COR-L47 (cell line): ENCODE measurements at places on chromosomes 3 and 15.

- peak; percentile 3 for DNase-seq
Measured at GRCh38 chr3:85081191-85081906, 122.6 kb downstream of the CADM2 start.

- no peak for DNase-seq
Measured at GRCh38 chr3:48528048-48528447, 24.1 kb upstream of the SHISA5 start.

DNA sequence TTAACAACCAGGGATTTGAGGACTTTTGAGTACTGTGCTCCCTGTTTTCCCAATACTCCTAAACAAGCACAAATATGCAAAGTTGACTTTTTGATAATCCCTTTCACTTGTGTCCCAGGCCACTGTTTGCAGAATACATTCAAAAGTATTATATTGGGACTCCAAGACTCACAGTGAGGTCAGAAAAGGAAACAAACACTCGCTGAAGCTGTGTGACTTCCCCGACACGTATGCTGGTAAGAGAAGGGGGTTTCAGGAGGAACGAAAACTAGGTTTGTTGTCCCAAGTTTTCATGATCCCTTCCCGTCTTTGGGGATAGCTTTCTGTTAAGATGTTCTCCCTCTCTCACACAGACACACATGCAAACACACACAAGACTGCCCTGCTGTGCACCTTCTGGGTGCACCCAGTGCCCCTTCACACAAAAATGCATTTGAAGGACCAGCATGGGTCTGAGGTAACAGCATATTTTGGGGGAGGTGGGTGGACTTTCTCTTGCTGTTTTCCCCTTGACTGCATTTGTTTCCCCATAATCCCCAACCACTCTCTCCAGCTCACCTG, 225.2 kb upstream of the PRICKLE2 start:
- no peak for DNase-seq

GRCh38 chr15:68783226-68784058, 37.3 kb downstream of the ANP32A start:
- no peak for DNase-seq

- DNase-seq: no peak
Measured at GRCh38 chr3:30649572-30650318, 43.3 kb downstream of the TGFBR2 start.

DNA sequence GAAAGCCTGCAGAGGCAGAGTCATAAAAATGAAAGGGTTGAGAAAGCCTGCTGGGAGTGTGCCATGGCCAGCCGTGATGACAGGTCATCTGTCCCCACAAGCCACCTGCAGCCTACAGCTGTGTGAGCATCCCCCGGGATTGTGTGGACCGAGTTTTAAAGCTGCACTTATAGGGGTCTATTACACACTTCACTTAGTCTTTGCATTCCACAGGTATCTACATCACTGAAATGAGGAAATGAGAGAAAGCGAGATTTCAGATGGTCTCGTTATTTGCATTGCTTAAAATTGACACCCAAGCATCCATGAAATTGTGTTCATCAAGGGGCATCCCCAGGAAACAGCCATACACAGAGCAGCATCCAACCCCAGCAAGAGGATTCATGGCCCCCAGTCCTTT, 137.6 kb upstream of the TRIM42 start:
- DNase-seq: no peak

DNA sequence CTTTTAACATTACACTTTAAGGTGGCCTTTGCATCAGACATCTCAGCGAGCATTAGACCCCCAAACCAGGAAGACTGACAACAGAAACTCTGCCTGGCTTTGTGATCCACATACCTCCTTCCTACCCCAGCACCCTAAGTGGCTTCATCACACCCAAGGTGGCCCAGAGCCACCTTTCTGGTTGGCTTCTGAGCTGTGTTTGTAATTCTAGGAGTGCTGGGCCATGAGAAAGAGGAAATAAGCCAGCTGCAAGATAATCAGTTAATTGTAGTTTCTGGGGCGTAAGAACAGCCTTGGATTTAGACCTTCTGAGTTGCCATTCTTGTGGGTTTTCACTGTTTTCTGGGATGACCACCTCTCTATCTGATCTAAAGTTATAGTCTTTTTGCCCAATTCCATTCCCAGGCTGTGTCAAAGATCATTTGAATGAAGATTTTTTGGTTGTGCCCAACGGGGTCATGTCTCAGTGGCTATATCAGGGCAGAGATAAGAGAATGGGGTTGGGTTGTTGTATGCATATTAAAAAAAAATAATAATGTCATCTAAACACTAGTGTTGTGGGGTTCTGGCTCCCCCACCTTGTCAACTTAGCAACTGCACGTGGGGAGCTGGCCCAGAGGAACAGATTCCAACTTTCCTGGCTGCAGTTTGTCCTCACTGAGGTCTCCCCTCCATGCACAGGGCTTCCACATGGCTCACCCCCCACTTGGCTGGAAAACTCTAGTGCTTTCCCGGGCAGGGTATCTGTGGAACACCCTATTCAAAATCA, 234.8 kb upstream of the WNT5A start:
- no peak for DNase-seq

DNA sequence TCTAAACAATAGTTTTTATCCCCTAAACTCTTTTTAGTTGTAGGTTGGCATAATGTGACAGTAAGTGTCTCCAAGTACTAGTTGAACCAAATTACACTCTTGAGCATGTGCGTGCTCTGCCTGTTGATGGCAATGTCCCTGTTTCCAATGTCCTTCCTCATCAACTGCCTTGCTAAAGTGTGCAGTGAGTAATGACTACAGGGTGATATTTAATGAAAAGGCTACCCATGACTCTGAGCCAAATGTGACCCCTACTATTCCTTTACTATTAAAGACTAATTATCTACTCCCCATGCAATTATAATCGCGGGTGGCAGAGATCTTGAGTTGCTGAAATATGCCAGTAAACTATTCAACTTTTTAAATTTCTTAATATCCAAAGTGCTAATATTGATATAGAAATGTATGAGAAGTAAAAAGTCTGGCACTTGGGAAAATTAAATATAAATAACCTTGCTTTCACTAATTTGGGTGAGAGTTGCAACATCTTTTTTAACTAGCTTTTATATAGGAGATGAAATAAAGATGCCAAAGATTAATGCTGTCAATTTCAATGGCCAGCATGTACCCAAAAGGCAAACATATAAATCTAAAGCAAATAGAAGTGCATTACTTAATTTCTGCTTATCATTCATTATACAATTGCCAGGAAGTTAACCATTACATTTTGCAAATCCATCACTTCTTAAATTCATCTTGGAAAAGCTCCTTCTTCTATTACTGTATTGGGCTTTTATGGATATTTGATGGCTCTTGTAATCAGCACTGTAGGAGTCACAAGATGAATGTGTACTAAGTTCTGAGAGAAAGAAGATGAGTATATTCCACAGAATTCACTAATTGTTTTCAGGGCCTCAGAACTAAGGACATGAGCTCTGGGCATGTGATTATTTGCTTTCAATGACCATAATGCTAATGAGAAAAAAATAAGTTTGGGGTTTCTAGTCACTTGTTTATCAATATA, 518.2 kb upstream of the NAALADL2 start:
- DNase-seq: no peak

GRCh38 chr3:167843481-167843880, 108.0 kb downstream of the SERPINI1 start:
- DNase-seq: no peak

DNA sequence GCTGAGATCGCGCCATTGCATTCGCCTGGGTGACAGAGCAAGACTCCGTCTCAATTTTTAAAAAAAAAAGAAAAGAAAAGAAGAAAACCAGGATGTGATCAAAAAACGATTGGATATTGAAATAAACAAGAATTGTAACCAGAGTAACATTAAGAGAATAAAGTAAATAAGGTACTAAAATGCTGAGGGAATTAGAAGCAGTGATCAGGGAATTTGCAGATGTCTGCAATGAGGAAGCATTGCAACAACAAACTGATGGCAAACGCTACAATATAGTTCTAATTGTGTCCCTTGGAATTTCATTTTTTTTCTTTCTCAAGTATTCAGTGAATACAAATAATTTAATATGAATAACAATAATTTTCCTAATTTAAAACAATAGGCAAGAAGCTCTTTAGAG, 1077.5 kb downstream of the TBL1XR1 start:
- DNase-seq: peak; percentile 44

DNA sequence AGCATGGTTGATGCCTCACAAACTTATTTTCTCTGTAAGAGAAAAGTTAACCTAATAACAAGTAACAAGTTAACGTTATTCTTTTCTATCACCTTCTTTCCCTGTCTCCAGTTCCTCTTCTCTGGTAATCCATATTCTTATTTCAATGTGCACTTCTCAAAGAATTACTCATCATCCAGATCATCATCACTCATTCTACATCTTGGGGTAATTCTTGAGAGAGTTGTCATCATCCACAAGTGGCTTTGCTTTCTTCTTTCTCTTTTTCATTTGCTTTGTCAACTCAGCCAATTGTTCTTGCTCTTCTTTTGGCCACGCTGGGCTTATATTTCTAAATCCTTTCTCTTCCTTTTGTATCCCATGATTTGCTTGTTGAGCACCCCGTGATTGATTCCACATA, 20.8 kb upstream of the RNF111 start:
- DNase-seq: no peak

DNA sequence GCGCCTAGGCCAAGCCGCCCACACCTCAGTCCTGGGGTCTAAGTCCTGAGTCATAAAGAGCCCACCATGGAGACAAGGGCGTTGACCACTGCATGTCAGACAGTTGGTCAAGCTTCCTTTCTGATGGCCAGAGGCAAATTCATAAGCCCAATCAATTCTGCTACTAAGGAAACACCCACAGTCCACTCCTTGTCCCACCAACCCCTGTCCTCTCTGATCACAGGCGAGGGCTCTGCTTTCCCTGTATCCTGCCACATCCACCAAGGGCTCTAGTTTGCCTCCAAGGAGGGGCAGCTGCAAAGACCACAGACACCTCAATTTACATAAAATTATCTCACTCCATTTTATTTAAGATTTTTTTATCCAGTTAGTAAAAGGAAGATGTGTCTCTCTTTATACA, 25.3 kb downstream of the CHAC1 start:
- DNase-seq: no peak

DNA sequence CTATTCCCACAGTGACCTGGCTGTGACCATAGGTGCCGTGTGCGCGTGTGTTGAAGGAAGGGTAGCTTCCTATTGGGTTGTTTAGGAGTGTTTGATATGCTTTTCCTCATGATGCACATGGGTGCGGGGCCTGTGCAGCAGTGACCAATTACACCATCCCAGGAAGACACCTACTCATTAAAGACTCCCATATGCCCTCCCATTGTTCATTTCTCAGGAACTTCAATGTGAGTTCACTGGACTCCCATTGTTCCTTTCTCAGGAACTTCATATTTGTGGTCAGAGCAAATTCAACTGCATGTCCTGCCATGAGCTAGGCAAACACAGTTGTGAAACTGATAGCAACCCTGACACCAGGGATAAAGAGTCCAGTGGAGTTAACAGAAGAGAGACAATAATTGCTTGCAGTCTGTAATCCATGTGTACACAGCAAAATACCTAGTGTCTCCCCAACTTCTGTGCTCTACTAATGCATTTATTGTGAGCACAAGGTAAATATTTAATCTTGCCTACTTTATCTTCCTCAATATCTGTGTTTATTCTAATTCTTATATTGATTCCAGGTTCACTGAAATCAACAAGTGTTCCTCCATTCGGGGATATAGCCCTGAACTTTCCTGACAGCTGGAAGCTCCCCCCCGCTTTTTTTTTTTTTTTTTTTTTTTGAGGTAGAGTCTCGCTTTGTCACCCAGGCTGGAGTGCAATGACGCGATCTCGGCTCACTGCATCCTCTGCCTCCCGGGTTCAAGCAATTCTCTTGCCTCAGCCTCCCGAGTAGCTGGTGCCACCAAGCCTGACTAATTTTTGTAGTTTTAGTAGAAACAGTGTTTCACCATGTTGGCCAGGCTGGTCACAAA, 57.5 kb upstream of the GCNT3 start:
- peak; percentile 33 for DNase-seq

DNA sequence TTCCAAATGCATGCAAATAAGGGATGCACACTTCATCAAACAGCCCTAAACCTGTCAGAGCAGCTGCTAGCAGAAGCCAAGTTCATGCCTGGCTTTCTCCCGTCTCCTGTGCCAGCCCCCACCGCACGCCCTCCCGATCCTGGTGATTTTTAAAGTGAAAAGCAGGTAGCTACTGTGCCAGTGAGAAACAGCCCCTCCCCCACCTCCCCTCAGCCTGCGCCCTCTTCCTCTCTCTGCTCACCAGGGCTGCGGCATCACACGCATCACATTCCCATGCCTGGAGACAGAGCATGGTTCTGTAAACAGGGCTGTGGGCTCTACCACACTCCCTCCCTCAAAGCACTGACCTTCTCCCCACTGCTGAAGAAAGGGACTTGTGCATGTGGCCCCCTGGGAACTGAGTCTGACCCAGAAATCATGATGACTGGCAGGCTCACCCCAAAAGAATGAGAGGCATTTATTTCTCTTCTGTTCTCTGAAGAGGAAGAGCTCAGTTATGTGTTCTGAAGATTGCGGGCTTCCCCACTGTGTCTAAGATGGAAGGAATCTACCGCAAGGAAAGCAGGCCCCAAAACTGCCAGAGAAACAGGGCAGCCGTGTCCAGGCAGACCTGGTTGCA, 14.5 kb upstream of the SLC6A1 start:
- no peak for DNase-seq

DNA sequence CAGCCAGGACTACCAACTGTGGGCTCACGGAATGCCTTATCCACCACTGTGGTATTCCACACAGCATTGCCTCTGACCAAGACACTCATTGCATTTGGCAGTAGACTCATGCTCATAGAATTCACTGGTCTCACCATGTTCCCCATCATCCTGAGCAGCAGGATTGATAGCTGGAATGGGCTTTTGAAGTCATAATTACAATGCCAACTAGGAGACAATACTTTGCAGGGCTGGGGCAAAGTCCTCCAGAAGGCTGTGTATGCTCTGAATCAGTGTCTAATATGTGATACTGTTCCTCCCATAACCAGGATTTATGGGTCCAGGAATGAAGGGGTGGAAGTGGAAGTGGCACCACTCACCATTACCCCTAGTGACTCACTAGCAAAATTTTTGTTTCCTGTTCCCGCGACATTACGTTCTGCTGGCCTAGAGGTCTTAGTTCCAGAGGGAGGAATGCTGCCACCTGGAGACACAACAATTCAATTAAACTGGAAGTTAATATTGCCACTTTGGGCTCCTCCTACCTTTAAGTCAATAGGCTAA, 58.6 kb upstream of the CCDC80 start:
- DNase-seq: no peak

DNA sequence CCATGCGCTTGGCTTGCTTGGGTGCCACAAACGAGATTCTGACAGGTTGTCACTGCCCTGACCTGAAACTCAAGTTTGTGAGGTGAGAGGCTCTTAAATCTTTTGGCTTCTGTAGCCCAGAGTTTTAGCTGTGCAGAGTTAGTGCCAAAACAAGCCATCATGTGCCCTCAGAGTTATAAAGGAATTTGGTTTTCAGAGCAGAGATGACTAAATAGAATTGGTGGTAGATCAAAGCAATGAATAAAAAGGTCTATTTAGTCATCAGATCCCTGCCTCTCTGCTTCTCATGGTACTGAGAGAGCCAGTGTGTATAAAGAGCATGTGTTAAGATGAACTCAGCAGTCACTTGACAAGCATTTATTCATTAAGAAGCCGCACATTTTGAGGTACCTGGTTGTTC, 207.5 kb upstream of the DPH6 start:
- DNase-seq: no peak
